ENCODE measurements at places on chromosomes 1 and 21. TPM values are rescaled to one million over a fixed set of nuclear protein-coding genes. Genes with fewer than 3 reads are reported as not detected.
A peak's percentile ranks its signal among the peaks of the same experiment; 100 is the strongest.

CRYBG2 gene
- 1.1 TPM for total RNA-seq

DNA sequence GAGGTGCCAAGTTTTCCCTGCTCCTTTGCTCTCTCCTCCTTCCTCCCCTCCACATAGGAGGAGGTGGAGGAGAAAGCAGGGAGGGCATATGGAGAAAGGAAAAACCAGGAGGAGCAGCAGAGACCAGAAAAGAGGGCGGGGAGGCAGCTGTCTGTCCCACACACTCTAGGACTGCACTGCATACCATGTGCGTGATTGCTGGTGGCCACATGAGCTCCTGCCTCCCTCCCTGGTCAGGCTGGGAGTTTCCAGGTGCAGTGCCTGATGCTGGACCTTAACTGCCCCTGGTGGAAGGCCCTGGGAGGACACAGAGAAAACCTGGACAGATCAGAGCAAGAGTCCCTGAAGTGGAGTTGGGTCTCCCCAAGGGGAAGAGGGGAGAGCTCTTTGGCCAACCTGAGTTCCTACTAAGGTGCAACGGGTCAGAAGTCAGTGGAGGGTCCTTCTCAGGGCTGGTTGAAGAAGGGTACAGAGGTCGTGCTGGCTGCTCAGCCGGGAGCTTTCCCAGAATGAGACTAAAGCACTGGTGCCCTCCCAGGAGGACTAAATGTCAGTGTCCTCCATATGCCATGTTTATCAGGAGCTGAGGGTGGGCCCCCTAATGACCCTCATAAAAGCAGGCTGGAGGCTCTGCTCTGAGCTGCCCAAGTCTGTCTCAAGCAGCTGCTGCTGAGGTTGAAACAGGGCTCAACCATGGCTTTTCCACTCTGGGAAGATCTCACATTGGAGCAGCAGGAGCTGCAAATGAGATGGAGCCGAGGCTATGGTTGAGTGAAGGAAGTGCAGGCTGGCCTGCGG lies 3.5 kb upstream of the LGR6 start:
- DNase-seq = no peak

OR6K3 gene
- total RNA-seq = not detected

TMEM167B gene
- 29.2 TPM for total RNA-seq

- DNase-seq = no peak
Measured at GRCh38 chr1:162385280-162385623, 3.7 kb downstream of the C1orf226 start.

NPL gene
- total RNA-seq = 4.4 TPM

CRP gene
- total RNA-seq = not detected

DNA sequence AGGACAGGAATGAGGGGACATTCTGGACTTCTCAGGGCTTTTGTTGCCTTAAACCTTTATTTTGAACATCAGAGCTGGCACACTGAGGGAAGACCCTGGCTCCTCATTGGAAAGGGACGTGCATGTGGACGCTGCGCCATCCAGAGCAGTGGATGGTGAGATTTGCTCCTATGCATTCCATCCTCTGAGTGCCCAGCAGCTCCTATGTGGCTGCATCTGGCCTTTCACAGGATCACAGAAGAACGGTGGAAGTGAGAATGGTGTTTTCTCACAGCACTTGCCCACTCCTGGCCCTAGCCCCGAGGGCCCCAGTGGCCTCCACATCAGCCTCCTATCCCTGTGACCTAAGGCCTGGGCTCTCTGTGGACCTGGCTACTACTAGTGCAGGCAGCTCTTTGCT lies 20.6 kb upstream of the CCDC190 start:
- DNase-seq = peak; percentile 38

GRCh38 chr1:31640179-31640578 lies 4.5 kb downstream of the PEF1 start:
- no peak for DNase-seq

- no peak for DNase-seq
Measured at GRCh38 chr1:115755456-115756370, 12.8 kb downstream of the CASQ2 start.

DNA sequence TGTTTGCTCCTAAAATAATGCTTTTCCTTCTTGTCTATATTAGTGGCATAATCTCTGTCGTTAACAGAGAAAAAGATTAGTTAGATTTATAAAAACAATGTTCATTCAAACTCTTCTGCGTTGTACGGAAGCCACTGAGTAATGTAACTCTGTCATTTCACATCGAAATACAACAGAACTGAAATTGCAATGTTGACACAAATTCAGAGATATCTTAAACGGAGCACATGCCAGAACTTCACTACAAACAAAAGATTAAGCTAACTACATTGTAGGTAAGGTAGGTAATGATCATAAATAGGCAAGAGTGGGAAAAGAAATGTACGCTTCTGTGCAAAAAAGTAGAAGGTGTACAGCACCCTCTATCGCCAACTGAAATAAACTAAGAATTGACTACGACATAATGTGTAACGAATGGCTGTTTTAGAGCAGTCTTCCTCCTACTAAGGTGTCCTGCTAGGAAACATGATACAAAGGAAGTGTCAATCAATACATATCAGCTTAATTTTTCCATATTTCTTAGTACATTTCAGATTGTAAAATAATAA lies 56.6 kb downstream of the PCNX2 start:
- no peak for DNase-seq

DNA sequence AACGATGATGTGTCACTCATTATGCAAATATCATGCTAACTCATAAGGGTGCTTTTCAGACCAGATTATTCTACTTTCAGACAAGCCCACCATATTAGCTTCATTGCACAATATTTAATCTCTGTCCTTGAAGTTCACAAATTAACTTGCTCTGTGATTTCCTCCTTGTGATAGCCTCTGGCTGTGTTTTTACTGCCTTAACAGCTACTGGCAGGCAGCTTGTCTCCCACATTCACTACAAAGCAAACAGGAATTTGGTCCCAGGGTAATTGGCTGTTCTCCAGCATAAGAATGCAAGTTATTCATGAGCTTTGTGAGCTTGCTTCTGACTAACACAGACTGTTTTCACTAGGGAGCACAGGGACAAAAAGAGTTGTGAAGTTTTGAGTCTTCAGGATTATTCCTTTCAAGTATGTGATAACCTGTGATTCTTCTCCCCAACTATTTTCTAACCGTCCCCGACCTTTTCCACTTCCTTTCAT lies 87.9 kb upstream of the HMCN1 start:
- no peak for DNase-seq

DNA sequence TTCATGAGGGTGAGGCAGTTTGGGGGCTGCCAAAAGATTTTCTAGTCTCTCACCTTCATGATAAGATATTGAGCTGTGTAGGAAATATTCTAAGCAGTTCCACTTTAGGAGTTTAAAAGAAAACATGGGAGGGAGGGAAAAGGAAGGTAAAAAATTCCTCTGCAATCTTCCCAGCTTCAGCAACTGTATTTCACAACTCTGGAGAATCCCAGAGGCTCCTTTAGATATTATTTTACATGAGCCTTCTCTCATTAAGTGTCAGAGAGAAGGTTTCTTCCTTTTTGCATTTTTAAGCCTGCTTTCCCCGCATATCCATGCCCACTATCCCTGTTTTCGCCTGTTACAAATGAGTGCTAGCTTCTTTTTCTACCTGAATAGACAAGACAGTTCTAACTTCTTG lies 289.4 kb downstream of the CHRM3 start:
- no peak for DNase-seq

GRCh38 chr1:54114001-54114400 lies 38.8 kb downstream of the CDCP2 start:
- DNase-seq = no peak

AMY2B gene
- 3.2 TPM for total RNA-seq

- DNase-seq = no peak
Measured at GRCh38 chr1:167467126-167467710, 51.1 kb downstream of the CD247 start.

PLEKHN1 gene
- total RNA-seq = 2.8 TPM

GRCh38 chr1:27574001-27574781 lies 29.8 kb downstream of the AHDC1 start:
- no peak for DNase-seq

DNA sequence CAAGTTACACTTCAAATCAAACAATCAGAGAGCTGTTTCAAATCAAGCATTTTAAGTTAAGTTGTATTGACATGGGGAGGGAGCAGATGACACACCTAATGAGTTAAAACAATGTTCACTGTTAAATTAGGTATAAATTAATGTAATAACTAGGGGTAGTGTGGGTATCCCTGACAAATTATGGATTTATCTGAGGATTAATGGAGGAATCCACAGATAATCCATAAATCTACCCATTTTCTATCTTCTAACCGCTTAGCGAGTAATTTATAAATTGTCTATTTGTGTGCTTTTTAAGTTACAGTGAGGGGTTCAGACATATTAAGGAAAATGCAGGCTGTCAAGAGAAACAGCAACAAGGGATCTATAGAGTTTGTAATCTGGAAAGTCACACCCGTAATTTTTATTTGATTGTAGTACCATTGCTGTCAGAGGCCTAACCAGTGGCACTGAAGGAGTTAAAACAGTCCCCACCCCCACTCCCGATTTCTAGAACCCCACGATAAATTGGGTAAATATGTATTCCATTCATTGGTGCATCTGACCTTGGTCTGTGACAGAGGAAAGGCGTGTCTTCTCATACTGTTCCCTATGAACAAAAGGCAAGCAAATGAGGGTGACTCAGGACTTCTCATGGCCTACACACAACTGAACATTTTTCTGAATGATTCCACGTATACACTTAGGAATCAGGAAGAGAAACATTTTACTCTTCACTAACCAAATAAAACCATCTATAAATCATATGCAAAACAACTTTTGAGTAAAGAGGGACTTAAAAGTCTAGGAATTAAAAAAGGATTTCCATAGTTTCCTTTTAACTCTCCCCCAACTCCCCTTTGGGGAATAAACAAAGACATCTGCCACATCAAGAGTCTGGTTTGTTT lies 7.4 kb downstream of the IRF2BP2 start:
- peak; percentile 76 for DNase-seq

DNA sequence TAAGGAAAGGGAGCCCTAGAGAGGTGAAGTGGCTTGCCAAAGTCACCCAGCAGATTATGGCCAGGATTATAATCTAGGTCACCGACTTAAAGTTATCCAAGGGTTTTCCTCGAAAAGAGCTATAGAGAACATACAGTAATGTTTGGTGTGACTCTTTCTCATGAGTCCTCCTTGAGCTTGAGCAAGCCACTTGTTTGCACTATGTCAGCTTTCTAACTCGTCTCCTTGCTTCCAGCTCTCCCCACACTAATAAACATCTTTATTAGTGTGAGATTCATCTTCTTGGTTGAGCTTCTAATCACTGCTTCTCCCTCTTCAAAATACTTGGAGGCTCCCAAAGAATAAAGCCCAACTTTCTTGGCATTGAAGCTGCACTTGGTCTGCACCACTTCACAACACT lies 390.0 kb upstream of the USP24 start:
- no peak for DNase-seq

GRCh38 chr1:207747627-207748492 lies 4.0 kb upstream of the CD46 start:
- DNase-seq = no peak

DNA sequence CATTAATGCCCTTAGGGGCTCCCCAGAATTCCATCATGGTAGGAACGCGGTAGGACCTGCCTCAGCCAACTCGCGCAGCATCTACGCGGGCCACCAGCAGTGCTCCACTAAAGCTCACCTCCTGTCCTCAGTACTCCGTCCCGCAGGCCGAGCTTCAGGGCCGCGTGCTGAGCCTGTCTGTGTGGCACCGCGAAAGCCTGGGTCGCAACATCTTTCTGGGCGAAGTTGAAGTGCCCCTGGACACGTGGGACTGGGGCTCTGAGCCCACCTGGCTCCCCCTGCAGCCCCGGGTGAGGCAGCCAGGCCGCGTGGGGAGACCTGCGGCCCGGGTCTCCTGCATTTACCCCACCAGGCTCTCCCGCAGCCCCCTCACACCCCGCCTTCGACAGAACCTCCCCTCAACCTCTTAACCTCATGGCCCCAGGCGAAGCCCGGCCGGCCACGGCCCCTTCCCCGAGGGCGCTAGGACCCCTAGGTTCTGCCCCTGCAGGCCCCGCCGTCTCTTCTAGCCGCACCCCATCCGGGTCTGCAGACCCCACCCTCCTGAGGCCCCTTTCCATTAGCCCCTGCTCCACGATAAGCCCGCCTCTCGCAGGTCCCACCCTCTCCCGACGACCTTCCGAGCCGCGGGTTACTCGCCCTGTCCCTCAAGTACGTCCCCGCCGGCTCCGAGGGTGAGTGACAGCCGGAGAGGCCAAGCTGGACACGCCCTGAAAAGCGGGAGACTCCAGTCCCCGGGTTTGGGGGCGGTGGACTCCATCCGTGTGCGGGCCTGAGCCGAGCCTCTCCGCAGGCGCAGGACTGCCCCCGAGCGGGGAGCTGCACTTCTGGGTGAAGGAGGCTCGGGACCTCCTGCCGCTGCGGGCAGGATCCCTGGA lies 9.1 kb downstream of the SYTL1 start:
- DNase-seq = no peak

DNA sequence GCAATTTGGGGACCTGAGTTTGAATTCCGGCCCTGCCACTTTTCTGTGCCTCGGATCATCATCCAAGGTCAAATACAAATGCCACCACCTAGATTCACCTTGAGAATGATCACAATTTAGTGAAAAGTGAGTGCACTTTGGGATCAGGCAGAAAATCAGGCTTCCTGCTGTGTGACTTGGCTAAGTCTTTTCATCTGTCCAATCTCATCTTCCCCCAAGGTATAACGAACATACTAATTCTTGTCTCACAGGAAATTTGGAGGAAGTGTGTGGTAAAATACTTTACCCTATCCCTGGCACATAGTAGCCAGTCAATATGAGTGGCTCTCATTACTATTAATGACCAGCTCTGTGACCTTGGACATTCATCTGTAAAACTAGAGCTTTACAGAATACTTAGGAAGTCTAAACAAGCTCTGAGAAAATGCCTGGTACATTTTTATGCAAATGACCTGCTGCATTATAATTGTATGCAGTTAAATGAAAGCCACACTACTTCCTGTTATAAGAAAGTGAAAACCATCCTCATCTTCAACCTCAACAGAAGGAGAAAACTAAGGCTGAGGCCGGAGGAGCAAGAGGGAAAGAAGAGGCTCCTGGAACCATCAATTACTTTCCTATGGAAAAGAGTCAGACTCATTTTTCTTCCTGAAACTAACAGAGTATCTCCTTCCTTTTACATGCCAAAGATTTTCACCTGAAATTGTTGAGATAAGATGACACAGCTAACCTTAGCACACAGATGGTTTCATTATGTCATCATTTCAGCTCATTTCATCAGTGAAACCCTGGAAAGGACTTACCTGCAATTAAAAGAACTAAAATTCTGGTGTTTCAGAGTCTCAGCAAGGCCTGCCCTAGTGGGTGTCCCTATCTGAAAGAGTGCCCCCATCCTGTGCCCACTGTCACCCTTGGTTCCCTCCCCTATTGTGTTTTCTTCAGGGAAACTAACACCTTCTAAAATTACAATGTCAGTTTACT lies 32.6 kb upstream of the RGS8 start:
- no peak for DNase-seq

- DNase-seq = peak; percentile 90
Measured at GRCh38 chr1:30756545-30757351, 826 bp downstream of the LAPTM5 start.

GRCh38 chr1:90948301-90948700 lies 73.5 kb downstream of the ZNF644 start:
- DNase-seq = no peak

DNA sequence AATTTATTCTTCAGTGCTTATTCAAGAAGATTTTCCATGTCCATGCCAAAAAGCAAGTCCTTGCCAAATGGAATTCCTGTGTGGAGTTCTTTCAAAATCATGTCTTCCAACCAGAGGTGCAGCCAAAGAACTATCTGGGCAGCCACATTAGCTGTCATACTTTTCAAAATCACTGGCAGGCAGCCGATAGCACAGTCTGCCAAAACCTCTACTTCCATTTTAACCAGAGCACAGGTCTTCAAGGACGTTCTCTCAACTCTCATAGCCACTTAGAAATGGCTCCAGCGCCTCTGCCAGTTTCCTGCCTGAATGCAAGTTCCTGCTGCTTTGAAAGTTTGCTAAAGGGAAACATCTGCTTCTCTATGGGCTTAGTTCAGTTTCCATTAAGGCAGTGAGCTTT lies 975.7 kb upstream of the ADGRL4 start:
- DNase-seq = no peak

Measured in activated CD4-positive, alpha-beta T cell treated with anti-CD3 and anti-CD28 coated beads, Interleukin-2, amount 10 ng/mL, durations not matched to agents 24 days and 14 days (primary cell).